Dermis blood vessel endothelial cell (primary cell): ENCODE measurements at places on chromosomes 1 and 21. TPM values are rescaled to one million over a fixed set of nuclear protein-coding genes. Genes with fewer than 3 reads are reported as not detected.

DNA sequence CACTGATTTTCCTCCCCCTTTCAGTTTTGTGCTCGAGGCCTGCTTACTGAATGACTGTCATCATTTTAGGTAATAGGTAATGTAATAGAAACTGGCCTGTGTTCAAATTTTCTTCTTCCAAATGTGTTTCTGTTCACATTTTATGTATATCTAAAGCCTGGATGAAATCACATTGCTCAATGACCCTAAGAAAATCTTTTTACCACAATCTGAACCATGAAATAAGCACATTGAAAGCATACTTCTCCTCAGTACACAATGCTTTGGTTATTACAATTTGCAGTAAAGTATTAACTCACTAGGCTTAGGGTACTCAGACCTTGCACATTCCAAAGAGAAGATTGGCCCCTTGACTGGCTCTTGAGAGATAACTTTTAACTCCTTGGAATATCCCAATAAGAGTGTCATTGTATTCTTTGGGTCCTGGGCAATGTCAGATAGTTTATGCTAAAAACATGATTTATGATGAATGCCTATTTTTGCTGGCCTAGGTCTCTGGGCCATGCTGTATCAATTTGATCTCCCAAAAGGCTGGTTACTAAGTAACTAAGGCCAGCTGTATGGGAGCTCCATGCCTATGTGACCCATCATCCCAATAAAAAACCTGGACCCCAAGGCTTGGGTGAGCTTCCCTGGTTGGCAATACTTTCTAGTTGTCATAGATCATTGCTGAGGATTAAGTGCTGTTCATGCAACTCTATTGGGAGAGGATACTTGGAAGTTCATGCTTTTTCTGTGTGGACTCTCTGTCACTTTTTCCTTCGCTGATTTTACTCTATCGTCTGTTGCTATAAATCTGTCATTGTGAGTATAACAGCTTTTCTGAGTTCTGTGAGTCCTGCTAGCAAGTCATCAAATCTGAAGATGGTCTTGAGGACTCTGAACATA lies 293.9 kb downstream of the GRIK1 start:
- DNase-seq = no peak

GRCh38 chr1:117577191-117577885 lies 28.5 kb upstream of the TENT5C start:
- DNase-seq = no peak

DNA sequence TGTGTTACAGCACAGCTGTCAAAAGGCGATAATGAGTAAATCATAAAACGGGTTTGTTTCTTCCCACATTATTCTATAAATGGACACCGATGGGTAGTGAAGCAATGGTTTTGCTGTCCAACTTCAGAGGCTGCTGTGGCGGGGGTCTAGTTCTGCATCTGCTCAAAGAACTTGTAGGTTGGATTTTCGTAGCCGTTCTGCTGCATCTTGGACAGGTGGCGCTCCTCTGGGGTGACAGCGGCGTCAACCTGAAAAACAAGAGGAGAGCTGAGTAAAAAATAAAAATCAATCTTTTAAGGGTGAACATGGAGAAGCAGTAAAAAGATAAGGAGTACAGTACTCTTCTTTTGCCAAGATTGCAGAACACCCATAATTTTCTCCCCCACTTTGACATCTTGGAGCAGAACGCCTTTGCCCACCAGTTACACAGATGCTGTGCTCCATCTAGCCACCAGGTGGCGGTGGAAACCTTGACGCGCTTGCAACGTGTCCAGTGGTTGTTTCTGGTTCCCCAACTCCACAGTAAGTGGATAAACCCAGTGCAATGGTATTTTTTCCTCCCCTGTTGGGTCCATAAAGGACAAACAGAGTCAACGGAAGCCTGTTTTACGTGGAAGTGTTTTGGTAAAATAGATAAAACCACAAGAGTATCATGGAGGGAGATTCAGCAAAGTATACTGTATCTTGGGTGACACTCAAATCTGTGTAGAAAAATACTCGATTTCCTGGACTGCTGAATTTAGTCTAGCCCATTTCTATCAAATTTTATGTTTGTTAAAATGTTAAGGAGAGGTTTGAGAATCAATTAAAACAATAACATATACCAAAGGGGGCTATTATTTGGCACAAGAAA lies 147.0 kb downstream of the GABPA start:
- DNase-seq = peak; percentile 88

DNA sequence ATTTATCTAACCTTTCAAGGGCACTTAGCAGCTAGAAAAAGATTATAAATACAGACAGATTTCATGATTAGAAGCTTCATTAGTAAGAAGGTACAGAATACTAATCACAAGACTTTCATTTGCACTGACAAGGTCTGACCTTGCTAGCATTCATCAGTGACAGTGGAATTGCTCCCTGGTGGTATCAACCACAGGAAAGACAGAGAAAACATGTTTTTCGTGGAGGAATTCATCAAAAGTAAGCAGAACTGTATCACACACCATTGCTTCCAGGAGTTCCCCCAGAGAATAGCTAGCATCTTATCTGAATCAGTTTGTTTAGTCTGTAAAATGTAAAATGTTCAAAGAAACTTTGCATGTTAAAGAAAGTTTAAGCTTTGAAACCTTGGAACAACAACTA lies 20.6 kb upstream of the CRB1 start:
- no peak for DNase-seq

DNA sequence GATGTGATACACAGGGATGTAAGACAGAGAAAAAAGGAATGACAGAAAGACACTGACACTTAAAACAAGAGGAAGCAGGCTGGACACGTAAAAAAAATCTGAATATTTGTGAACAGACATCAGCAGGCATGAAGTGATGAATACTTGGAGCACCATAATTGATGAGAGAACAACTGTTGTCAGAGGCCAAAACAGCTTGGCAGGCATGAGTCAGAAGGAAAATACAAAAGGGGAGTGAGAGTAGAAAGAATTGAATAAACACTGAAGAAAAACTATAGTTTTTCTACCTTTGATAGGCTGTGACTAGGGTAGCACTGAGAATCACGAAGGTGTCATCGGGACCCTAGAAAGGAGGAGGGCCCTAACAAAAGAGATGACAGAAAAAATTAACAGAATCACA lies 21.6 kb upstream of the GUCA2A start:
- peak; percentile 71 for DNase-seq

The CEP170 gene
- total RNA-seq = 87.3 and 143 TPM in 2 replicates

DNA sequence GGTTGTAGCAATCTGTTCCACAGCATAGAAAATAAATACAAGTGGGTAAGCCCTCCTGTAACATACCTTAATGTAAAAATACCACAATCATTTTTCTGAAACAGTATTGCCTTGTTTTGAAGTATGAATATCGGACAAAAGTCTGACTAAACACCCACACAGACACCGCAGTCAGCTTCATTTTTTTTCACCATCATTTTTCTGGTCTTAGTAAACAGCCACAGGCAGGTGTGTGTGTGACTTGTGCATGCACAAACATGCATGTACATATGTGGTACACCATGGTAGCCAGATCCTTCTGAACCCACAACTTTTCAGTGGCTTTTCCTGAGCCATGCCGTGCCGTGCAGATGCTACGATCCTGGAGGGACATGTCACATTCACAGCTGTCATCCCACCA lies 261.7 kb downstream of the PCP4 start:
- DNase-seq = no peak

The MYCL gene
- 0.17 and 0.28 TPM in 2 replicates for total RNA-seq

The ZNF124 gene
- 60.8 and 93.4 TPM in 2 replicates for total RNA-seq

DNA sequence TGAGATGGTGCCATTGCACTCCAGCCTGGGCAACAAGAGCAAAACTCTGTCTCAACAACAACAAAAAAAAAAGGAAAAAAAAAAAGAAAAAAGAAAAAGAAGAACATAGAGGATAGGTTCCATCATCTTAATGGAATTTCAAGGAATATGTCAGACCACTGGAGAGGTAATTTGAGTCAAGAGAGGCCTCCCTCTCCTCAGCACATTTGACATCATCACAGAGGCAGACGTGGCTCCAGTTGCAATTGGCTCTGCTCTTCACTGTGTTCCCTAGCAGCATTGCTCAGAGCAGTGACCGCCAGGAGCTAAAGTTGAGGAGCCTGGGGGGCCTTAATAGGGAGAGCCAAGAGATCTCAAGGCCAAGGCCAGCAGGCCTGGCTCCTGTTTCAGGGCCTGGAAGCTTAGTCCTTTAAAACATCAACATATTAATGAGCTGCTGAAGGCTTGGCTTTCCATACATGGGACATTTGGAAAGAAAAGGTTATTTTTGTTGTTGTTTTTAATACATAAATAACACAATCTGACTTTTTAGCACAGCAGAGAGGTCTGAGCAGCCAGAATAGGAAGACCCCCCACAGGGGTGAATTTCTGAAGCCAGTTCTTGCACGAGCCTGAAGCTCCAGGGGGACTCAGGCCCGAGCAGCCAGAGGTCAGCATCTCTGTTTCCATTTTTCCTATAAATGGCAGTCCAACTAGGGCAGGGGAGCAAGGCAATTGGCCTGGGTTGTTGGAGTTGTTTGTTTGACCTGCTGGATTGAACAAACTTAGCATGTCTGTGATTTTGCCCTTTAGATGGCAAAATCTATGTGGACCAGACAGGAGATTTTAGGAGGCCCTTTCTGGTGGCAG lies 118.3 kb upstream of the FGGY start:
- DNase-seq = no peak

DNA sequence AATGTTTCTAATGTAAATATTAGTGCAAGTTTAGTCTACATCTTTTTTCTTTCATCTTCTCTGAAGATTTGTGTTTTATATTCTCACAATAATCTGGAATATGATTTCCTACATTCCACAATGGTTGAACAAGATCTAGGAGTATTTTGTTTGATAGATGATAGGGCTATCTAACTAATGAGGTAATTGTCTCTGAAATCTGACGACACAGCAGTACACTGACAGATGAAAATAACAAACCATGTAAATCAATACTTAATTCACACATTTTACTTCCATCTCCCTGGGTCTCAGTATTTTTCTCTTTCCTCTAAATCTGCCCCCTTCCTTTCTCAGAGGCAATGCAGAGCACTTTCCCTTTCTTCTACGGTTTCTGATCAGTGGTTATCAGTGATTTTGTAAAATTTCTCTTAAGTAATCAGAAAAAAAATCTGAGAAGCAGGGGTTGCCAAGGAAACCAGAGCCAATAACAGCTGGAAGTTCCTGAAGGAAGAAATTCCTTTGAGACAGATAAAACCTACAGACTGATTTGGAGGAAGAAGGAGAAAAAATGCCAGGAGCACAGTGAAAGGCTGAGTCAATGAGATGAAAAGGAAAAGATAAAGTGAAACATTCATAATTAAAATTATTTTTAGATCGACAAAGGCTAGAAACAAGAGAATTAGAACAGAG lies 7.3 kb upstream of the ANKRD13C start:
- peak; percentile 35 for DNase-seq

The TRIM17 gene
- total RNA-seq = not detected in 2 replicates

GRCh38 chr1:184806296-184806721 lies 51.7 kb upstream of the EDEM3 start:
- DNase-seq = no peak

GRCh38 chr1:184753608-184754475 lies 816 bp downstream of the EDEM3 start:
- peak; percentile 86 for DNase-seq

DNA sequence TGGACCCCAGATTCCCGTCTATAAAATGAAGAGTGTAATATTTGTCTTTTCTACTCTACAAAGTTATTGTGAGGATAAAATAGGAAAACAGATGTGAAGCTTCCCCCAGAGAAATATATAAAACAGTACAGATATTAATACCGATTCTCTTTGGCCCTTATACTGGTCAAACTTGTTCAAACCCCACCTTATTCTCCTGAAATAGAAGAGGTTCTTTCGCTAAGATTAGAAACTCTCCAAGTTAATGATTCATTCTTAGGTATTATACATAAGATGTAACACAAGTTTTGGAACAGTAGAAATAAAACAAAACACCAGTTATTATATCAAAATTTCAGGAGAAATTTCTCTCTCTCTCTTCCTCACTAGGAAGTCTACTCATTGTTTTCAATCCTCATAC lies 852.4 kb upstream of the ADAMTS5 start:
- DNase-seq = no peak

DNA sequence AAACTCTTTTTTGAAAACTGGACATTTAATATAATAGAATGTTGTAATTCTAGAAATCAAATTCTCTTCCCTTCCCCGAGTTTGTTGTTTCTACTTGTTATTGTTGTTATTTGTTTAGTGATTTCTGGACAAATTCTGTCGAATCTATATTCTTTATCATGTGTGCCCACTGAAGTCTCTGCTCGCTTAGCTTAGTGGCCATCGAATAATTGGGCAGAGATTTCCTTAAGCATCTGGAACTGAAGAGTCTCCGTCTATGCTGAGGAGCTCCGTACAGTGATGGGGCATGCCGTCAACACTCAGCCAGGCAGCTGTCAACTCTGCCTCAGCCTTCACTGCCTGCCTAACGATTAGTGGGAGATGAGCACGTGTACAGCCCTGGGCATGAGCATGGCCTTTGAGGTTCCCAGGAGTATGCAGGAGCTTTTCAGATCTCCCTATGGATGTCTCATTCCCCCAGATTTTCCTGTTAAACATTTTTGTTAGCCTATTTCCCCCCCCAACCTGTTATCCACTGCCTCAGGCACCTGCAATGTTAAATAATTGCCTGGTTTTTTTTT lies 66.8 kb downstream of the SLX9 start:
- DNase-seq = no peak

DNA sequence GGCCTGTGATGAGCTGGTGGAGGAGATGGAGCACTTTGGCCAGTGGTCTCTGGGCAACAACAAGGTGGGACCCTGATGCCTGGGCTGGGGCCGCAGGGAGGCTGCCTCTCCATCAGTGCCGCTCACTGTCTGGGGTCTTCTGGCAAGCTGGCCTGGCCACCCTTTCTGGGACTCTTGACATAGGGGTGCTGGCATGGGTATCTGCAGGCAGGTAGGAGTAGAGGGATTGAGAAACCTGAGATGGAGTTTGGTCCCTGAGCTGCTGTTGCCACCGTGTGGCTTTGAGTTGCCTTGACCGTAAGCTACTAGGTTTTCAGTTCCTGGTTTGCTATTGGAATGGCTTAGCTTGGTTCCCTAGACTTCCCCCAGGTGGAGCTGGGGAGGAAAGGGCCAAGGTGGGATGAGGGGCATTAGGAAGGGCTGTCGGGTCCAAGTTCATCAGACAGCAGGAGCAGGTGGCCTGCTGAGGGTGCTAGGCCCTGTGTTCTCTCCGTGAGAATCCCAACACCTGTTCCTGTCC lies 13.2 kb upstream of the MFN2 start:
- peak; percentile 66 for DNase-seq

The RLF gene
- total RNA-seq = 23.3 and 24.5 TPM in 2 replicates

The MAN1C1 gene
- 2.5 and 3.1 TPM in 2 replicates for total RNA-seq

DNA sequence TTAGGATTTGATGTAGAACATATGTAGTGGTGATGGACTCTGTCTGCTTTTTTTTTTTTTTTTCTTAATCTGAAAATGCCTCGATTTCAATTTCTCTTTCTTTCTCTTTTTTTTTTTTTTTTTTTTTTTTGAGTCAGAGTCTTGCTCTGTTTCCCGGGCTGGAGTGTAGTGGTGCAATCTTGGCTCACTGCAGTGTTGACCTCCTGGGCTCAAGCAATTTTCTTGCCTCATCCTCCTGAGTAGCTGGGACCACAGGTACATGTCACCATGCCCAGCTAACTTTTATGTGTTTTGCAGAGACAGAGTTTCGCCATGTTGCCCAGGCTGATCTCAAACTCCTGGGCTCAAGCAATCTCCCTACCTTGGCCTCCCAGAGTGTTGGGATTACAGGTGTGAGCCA lies 17.4 kb downstream of the MAST2 start:
- no peak for DNase-seq

GRCh38 chr1:51044199-51044598 lies 57.8 kb upstream of the C1orf185 start:
- DNase-seq = no peak

- DNase-seq = no peak
Observed at GRCh38 chr1:89172468-89173143, 3.2 kb downstream of the GBP7 start.

- DNase-seq = no peak
Observed at GRCh38 chr1:2874607-2875480, 73.4 kb upstream of the TTC34 start.

- peak; percentile 70 for DNase-seq
Observed at GRCh38 chr1:226697151-226697928, 41.7 kb downstream of the ITPKB start.
